ENCODE measurements at places on chromosomes 6 and 20.

GRCh38 chr20:44973053-44973452, 6.7 kb downstream of the STK4 start:
- DNase-seq = no peak

DNA sequence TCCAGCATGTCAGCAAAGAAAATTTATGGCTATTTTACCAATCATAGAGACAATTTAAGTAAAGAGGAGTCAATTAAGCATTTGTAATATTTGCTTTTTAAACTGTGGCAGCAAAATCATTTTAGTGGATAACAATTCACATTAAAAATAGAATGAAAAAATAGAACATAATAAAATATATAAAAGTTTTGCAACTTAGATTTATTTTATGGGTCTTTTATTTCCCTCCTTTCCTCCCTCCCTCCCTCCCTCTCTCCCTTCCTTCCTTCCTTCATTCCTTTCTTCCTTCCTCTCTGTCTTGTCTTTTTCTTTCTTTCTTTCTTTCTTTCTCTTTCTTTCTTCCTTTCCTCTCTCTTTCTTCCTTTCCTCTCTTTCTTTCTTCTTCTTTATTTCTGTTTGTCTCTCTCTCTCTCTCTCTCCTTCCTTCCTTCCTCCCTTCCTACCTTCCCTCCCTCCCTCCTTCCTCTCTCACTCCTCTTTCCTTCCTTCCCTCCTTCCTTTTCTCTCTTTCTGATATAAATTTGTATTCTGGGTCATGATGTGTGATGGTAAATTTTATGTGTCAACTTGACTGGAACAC, 610.9 kb upstream of the CITED2 start:
- DNase-seq = no peak

- DNase-seq = no peak
These were observed 80.2 kb upstream of the PHACTR1 start for GRCh38 chr6:12636336-12636735.

DNA sequence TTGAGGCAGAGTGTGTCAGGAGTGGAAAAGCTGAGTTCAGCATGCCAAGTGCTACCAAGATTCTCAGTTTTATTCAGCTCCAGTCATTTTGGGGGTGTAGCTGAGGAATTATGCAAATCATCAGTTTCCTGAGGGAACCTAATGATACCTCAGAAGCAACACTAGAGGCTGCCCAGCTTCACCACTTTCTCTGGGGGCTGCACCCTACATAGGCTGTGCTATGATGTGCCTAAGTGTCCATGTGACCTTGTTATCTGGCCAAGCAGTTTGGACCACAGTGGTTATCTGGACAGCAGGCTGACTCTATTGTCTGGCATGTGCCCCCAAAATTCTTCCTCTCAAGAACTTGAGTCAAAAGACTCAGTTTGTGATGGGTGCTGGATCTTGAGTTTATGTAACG, 374.6 kb upstream of the SYNCRIP start:
- DNase-seq = no peak

GRCh38 chr6:28867086-28867409, 56.7 kb downstream of the TRIM27 start:
- DNase-seq = no peak

GRCh38 chr20:32432277-32432676, 74.1 kb downstream of the ASXL1 start:
- DNase-seq = no peak
